ENCODE measurements at places on chromosomes 2 and 18.
A peak's percentile ranks its signal among the peaks of the same experiment; 100 is the strongest.

DNA sequence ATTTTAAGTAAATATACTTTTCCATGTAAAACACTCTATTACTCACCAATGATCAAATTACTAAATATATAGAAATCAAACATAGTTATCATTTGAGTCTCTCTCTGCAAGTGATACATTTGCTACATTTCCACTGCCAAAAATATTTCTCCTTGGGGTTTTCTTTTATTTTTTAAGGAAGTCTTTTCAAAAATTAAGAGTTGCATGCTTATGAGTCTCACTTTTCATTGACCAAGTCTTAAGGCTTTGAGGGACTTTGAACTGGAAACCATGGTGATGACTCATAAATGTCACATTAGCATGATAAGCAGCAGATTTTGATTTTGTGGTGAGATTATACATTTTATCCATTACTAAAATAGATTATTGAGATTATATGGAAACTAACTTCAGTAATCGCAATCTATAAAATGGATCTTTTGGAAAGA lies 152.9 kb downstream of the FAM124B start:
- no peak for DNase-seq

- DNase-seq, result no peak
Observed at GRCh38 chr2:220785178-220785577, 786.9 kb downstream of the EPHA4 start.

DNA sequence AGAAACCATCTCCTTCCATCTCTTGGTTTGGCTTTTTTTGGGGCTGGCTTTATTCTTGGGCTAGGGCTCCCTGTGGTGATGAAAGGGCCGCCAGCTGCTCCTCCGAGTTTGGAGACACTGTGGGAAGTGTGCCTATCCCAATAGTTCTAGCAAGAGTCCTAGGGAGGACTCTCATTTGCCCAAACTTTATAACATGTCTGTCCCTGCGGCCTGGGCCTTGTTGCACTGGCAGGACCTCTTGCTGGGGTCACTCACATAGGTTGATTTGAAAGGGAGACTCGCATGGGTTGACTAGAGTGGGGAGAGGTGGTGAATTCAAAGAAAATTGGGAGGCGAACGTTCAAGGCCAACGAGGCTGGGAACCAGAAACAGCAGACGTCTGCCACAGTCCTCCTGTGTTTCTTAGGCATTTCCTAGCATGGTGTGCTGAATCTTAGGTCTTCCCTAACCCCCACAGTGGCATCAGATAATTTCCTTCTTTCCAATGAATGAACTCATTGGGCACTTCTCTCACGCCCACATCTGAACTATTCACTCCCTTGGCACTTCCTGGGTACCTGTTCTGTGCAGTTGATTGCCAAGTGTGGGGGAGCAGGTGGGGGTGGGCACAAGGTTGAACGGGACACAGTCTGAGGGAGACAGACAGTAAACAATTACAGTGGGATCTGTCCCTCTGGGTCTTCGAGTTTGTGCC lies 26.8 kb downstream of the NIFK start:
- DNase-seq, result no peak

- no peak for DNase-seq
Observed at GRCh38 chr18:48032876-48033789, 102.7 kb upstream of the SMAD2 start.

DNA sequence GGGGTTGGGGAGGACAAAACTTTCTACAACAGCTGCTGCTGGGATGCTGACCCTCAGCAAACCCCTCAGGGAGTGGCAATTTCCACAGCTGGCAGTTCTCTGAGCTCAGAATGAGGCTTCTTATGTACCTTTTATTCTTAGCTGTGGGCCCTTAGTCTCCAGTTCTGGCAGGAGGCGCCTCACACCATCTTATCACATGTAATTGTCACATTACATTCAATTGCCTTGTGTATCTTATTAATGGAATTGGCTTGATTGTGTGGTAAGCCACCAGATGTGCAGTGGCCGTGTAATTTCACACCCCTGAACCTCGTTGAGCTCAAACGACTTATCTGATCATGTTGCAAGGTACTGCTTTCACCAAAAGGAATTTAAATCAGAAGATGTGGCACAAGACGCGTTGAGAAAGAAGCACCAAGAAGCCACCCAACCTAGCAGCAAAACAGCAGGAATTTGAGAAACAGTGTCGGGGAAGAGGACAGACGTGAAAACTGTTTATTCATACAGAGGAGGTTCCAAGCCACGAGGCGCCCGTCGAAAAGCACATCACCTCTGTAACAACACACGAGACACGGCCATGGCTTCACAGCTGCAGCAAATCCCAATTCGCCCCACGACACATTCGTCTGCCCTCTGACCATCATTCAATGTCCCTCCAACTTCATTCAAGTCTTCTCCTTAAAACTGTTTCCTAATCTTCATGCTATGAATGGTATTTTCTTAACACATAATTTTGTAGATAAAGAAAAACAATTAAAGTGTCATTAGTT lies 53.6 kb upstream of the LPIN2 start:
- no peak for DNase-seq

DNA sequence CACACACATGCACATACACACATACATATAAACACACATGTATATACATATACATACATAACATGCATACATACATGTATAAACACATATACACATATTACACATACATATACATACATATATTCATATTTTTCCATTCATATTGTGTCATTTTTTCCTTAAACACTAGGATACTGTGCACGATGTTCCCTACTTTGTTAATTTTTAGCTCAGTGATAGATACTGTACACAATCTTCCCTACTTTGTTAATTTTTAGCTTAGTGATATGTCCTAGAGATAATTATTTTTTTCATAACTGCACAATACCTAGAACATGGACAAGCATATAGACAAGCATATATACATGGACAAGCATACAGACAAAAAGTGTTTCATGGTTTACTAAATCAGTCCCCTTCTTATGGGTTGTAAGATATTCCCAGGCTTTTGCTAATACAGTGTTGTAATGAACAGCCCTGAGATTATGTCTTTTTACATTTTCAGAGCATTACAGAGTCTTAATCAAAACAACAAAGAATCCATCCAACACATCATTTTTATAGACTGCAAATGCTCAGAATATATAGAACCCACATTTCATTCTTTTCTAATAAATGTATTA lies 75.6 kb downstream of the PID1 start:
- no peak for DNase-seq

- peak; percentile 10 for DNase-seq
Observed at GRCh38 chr2:144596073-144596871, 76.4 kb upstream of the ZEB2 start.

DNA sequence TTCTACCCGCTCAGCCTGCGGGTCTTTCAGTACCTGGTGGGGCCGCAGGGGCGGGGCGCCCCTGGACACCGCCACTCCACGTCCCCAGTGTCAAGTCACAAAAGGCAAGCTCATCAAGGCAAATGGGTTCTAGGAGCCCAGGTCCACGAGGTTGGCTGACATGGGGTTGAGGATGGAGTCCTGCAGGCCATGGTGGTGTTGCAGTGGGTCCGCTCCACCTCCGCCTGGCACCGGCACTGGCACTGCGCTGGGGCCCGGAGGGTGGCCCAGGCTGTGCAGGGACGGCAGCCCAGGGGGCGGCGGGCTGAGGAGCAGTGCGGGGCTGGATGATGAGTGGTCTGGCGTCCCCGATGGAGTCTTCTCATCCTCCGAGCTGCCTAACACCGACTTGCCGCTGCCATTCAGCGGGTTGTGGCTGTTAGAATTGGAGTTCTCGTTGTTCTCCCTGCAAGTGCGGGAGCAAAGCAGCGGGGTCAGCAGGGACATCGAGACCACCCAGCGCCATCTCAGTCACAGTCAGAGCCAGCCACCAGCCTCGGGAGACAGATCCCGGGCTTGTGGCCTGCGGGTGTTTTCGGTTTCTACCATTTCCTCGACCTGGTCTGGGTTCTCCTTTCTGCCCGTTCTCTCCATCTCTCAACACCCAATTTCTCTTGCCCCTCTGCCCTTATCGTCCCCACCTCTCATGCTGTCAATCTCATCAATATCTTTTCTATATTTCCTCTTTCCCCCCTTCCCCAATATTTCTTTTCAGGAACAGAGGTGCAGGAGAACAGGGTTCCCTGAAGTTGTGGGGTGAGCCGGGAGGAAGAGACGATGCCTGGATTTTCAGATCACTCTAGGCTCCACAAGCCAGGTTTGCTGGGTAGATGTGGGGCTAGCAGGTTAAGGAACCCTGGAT lies 3.0 kb downstream of the SIX2 start:
- no peak for DNase-seq

Measured in activated CD4-positive, alpha-beta T cell treated with anti-CD3 and anti-CD28 coated beads, Interleukin-2, Interleukin-4, amounts not matched to agents 100 ng/mL and 50 ng/mL, durations not matched to agents 16 hours and 8 hours (primary cell).